IMR-90 (cell line): ENCODE measurements at places on chromosomes 7 and 10.

DNA sequence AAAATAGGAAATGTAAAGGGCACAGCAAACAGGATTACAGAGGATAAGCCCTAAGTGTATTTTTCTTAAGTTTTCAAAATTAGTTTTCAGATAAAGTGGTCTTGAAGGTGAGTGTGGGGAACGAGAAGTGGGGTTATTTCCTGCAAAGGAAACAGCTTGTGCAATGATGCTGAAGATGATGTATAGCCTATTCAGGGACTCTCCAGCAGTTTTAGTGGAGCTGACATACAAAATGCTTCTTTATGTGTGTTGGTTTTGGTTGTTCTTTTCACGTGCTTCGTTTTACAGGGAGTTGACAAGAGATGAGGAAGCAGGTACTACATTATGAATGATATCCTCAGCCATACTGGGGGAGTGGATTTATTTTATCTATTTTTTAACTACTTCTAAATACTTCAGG, 20.5 kb downstream of the CASD1 start:
- no peak for DNase-seq

DNA sequence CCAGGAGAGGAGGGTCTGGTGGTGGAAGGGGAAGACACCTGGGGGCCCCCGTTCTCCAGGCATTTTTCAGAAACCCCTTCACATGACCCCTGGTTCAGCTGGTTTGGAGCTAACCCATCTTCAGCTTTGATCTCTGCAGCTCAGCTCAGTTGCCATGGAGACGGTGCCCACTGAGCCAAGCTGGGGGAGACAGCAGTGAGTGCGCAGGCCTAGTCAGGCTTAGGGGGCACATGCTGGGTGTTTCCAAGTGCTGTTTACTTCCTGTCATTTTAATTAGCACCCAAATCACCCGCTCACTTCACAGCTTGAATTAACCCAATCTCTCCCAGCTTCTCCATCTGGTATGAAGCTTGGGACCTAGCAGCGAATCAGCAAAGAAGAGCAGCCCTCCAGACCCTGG, 9.0 kb downstream of the SPOCK2 start:
- no peak for DNase-seq

DNA sequence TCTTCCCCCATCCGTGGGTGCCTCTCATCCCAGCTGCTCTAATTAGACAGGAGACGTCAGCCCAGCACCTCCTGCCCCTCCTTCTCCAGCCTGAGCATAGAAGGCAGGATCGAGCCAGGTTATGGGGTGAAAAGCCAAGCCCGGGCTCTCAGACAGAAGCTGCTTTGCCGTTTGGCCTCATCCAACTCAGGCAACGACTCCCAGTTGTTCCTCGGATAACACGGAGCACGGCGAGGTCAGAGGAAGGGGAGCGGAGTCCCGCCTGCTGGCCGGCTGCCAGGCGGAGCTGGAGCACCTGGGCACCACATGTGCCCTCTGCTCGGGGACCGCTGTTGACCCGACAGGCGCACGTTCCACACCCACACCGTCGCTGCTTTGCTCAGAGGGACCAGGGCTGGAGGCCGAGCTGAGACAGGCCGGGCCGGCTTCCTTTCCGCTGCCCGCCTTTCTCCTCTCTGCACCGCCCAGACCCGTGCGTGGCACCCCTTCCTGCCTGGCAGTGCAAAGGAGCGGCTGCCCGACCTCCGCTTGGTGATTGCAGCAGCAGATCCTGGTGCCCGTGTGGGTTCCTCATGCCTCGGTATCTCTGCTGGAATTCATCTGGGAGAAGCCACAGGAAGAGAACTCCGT, 21.6 kb upstream of the UNCX start:
- no peak for DNase-seq

DNA sequence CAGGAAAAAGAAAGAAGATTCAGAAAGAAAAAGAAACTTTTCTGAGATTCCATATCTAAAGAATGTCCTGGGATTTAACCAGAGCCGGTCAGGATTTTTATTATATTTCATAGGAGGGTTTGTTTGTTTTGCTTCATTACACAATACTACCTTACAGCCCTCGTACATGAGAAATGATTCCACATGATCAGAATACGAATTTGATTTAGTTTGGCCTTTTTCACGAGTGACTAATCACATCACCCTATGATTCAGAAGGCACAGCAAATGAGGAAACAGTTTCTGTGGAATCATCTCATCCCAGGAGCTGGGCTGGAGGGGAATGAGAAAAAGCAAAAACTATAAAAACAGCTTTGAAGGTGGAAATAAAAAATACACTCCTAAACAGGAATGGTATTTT, 54.7 kb upstream of the VWC2 start:
- DNase-seq: no peak

DNA sequence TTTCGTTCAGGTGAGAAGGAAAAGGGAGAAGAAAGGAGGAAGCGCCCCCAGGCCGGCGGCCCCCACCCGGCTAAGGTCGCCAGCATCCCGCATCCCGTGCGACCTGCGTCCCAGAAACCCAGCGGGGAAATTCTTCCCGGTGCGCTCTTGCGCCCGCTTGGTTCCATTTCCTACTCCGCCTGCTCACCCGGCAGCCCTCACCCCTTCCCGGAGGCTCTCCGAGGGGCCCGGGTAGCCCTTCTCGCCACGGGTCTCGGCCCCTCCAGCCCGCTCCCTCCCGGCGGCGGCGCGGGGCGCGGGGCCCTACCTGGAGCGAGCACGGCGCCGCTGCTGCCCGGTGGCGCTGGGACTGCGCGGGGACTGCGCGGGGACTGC, at the start of gene PRKCQ:
Gene PRKCQ (minus strand): TSS at position 373 of the 375 bp plus-strand sequence. CDS start 65,141 bp downstream, outside the sequence.
- peak; percentile 12 for DNase-seq

GRCh38 chr7:117955046-117955445, 81.8 kb upstream of the CTTNBP2 start:
- no peak for DNase-seq

- DNase-seq: peak; percentile 51
These were observed 13.9 kb downstream of the CUBN start for GRCh38 chr10:17115683-17116082.

DNA sequence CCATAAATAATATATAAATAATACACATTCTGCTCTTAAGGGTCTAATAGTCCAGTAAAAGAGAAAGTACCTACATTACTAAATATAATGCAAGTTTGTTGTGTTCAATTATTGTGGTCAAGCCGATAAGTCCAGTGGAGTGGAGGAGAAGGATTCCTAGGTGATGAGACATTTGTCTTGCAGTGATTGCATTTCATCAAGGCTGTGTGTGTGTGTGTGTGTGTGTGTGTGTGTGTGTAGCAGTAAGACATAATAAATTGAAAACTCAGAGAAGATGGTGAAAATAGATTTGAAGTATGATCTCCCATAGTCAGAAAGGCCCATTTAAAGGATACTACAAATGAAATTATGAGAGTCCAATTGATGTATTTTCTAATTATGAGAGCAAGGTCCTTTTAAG, 192.5 kb upstream of the SEMA3C start:
- peak; percentile 95 for DNase-seq

GRCh38 chr10:60919551-60919950, 24.4 kb downstream of the RHOBTB1 start:
- no peak for DNase-seq

GRCh38 chr10:88342733-88343310, 240.3 kb downstream of the RNLS start:
- DNase-seq: no peak

DNA sequence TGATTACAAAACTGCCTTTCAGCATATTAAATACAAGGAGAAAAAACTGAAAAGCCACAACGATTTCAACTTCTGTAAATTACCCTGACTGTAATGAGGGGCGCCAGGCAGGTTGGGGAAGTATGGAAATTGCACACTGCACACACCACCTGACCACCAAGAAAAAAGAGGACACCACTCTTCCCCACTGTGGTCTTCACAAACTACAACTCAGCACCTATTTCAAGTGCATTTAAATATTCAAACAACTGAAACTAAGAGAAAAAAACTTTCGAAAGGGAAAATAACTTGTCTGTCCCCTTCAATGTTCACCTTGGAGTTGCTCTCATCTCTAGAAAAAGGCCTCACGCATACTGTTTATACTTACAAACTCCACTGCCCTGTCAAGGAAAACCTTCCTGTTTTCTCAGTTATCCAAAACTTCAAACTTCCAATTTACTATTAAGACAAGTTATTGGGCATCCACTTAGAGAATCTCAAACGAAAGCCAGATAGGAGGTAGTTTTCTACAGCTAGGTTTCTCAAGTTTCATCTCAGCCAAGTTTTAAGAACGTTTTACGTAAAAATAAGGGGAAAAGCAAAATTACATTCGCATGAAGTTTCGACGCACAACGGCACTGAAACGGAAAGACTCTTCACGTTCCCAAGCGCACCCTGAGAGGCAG, 1.4 kb downstream of the LARP4B start:
- no peak for DNase-seq

GRCh38 chr7:38492010-38492409, 139.2 kb downstream of the AMPH start:
- no peak for DNase-seq

- DNase-seq: no peak
These were observed 404.3 kb upstream of the NPVF start for GRCh38 chr7:25632616-25633015.

DNA sequence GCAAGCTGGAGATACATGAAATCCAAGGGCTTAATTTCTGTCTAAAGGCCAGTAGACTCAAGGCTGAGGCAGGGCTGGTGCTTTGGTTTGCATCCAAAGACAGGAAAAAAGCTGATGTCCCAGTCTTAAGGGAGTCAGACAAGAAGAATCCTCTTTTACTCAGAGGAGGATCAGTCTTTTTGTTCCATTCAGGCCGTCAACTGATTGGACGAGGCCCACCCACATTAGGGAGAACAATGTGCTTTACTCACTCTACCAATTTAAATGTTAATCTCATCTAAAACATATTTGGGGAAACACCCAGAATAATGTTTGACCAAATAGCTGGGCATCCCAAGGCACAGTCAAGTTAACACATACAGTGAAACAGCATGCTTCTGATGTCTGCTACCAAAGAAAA, 388.5 kb upstream of the CHRM2 start:
- DNase-seq: no peak

DNA sequence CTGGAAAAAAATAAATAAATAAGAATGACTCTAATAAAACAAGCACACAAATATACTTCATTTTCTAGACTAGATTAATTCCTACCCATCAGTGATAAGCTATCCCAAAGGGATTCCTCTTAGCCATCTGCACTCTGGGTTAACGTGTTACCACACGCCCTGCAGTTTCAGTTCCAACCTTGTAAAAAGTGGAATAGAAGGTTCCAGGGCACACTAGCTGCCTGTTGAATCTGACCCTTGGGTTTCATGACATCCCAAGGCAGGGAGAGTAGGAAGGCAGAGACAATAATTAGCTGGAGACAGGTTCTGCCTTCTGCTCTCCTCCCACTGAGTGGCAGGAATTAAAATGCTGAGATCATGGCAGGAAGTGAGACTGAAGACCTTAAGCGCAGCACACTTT, 33.5 kb downstream of the SLC37A3 start:
- no peak for DNase-seq

DNA sequence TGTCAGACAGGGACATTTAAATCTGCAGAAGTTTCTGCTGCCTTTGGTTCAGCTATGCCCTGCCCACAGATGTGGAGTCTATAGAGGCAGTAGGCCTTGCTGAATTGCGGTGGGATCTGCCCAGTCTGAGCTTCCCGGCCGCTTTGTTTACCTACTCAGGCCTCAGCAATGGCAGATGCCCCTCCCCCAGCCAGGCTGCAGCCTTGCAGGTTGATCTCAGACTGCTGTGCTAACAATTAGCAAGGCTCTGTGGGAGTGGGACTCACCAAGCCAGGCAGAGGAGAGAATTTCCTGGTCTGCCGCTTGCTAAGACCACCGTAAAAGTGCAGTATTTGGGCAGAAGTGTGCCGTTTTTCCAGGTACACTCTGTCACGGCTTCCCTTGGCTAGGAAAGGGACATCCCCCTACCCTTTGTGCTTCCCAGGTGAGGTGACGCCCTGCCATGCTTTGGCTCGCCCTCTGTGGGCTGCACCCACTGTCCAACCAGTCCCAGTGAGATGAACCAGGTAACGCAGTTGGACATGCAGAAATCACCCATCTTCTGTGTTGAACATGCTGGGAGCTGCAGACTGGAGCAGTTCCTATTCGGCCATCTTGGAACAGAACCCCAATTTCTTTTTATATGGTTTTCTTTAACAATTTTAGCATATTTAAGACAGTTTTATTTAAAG, 28.4 kb upstream of the VWDE start:
- peak; percentile 53 for DNase-seq

DNA sequence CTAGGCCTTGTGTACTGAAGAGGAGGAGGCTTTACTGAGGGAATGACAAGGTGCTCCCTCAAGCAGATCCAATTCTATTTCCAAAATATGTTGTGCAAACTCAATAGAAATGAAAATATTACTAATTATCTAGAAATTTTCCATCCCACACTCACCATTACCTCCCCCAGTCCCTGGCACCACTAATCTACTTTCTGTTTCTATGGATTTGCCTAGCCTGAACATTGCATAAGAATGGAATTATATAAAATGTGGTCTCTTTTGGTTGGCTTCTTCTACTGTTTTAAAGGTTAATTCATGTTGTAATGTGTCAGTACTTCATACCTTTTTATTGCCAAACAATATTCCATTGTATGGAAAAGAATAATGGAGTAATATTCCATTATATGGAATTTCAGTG, 18.7 kb upstream of the NUB1 start:
- no peak for DNase-seq

DNA sequence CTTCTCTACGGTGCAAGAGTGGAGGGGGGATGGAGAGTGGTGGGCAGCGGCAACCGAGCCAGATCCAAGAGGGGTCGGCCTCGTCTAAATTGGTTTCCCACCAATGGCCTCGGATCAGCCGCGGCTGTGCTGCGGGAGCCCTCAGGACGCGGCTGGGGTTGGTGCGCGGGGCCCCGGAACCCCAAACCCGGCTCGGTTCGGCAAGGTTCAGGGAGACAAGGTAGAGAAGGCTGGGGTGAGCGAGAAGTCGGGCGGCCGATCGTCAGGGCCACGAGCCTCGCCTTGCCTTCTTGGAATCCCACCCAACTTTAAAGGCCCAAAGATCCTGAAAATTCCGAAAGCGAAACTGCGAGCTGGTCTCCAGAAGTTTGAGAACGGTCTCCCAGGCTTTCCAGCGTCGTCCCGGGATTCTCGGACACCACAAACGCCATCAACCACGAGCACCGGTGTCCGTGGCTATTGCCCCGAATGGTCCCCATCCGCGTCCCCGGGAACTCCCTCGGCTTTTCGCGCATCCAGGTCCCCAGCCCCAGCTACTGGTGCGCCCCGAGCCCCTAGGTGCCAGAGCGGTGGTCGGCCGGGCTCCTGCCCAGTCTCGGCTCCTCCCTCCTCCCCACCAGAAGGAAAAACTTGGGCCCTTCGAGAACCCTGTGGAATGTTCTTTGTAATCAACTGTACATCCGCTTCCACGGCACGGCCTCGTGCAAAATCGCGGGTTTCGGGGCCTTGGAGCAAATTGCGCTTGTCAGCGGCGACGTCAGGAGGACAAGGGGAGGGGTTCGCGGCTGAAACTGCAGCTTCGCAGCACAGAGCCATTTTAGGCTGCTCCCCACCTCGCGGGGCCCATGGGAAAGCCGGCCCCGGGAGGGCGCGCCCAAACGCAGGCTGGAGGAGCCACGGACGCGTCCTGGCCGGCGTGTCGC, 3.2 kb downstream of the SFMBT2 start:
- no peak for DNase-seq

- DNase-seq: no peak
These were observed 20.0 kb upstream of the SDK1 start for GRCh38 chr7:3280946-3281656.

GRCh38 chr7:149868623-149869290, 5.0 kb upstream of the ATP6V0E2 start:
- DNase-seq: no peak

- no peak for DNase-seq
These were observed 104.1 kb downstream of the THSD7A start for GRCh38 chr7:11727864-11728263.

- peak; percentile 20 for DNase-seq
These were observed 72.1 kb downstream of the TMEM270 start for GRCh38 chr7:73933091-73933490.
